Activated naive CD4-positive, alpha-beta T cell treated with anti-CD3 and anti-CD28 coated beads for 36 hours (primary cell): ENCODE measurements at places on chromosomes 6 and 20. TPM values are rescaled to one million over a fixed set of nuclear protein-coding genes. Genes with fewer than 3 reads are reported as not detected.

MOCS1 gene
- 1.2 TPM for total RNA-seq

DNA sequence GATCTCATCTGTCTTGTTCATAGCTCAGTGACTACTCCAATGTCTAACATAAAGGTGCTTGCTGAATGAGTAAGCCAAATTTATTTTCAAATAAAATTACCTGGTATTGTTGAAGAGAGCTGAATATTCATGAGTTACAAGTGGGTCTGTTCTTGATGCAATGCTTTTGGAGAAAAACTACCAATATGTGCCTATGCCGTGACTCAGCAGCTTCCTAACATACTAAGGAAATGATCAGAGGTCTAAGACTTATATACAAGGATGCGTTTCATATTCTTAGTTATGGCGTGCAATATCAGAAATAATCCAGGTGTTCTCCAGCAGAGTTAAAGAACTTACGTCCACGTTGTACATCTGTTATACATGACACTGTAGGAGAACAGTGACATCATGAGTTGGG is 5.1 kb downstream of the FAM120B start:
- DNase-seq, result no peak
- no peak overlapping the region for H3K27ac ChIP-seq
- no peak overlapping the region for H3K4me3 ChIP-seq
- H3K4me1 ChIP-seq, result peaks cover 67% of the 10 kb centered on the region
- H3K27me3 ChIP-seq, result no peaks in the 10 kb centered on the region

- H3K36me3 ChIP-seq, result peaks cover 61% of the 10 kb centered on the region
- peak overlapping the region; percentile 53 for H3K27ac ChIP-seq
- no peaks in the 10 kb centered on the region for H3K27me3 ChIP-seq
- peaks cover 50% of the 10 kb centered on the region for H3K4me1 ChIP-seq
- DNase-seq, result no peak
Measured at GRCh38 chr6:24854077-24854666, 55.5 kb upstream of the ARMH2 start.

DNA sequence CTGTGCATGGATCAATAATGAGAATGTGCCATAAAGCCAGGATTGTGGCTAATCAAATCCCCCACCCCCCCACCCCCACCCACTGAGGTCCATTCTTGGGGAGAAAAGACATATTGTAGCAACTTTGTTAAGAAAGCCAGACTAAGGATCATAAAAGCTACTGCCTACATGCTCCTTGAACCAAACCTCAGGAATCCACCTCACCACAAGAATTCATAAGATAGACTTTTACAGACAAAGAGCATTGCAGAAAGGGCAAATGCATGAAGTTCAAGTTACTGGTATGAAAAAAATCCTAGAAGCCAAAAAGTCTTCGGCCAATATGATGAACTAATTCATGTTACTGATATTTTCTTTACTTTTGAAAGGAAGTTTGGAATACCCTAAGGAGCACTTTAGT is 187.9 kb upstream of the ARID1B start:
- no peak overlapping the region for H3K4me3 ChIP-seq
- H3K27ac ChIP-seq, result no peak overlapping the region
- DNase-seq, result no peak
- no peaks in the 10 kb centered on the region for H3K27me3 ChIP-seq
- H3K4me1 ChIP-seq, result no peaks in the 10 kb centered on the region
- no peaks in the 10 kb centered on the region for H3K36me3 ChIP-seq
